ENCODE measurements at places on chromosomes 7 and 10.
A peak's percentile ranks its signal among the peaks of the same experiment; 100 is the strongest.

- peak; percentile 19 for DNase-seq
Observed at GRCh38 chr10:68406111-68406814, 814 bp downstream of the RUFY2 start.

DNA sequence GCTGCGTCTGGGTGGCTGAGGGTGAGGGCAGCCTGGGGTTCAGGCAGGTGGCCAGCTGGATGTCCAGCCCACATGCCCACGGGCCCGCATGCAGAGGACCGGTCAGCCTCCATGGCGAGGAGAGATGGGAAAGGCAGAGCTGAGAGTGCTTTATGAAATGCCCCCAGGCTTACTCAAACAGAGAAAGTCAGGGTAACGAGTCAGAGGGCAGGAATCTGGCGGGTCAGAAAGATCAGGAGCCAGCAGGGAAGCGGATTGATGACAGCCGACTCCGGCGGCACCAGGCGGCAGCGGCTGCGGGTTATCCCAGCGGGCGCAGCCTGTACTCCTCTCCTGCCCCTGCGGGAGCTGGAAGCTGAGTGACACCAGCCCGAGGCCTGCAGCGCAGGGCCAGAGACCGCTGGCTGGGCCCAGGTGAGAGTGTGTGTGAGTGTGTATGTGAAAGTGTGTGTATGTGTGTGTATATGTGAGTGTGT lies 13.4 kb downstream of the SLC13A4 start:
- no peak for DNase-seq

GRCh38 chr7:100546129-100546925 lies 7.3 kb downstream of the AGFG2 start:
- DNase-seq = no peak

DNA sequence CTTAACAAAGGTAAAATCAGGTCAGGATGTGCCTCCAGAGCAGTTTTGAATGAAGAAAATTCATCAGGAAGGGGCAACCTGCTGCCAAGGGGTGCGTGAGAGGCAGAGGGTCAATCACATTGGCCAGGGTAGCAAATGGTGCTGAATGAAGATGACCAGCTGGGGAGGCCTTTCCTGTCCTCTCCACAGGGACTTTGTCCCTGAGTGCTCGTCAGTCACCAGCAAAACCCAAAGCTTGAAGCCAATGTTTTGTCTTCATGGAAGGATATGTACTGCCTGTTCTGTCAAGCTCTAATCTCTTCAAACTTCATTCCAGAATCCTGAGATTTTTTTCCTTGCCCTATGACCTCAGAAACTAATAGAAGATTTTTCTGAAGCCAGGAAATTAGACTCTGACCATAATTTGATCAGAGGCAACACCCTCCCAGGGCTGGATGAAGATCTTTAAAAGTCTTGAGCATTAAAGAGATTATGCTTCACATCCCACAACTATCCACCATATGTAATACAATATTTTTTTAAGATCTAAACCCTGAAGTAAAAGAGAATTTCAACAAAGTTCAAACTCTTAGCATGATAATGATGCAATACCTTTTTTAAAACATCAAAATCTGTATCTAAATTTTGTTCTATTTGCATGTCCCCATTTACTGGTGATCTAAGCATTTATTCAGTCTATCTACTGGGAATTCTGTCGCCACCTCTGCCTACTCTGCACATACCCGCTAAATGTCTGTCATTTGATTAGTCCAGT lies 243.0 kb downstream of the SNX13 start:
- DNase-seq = no peak

DNA sequence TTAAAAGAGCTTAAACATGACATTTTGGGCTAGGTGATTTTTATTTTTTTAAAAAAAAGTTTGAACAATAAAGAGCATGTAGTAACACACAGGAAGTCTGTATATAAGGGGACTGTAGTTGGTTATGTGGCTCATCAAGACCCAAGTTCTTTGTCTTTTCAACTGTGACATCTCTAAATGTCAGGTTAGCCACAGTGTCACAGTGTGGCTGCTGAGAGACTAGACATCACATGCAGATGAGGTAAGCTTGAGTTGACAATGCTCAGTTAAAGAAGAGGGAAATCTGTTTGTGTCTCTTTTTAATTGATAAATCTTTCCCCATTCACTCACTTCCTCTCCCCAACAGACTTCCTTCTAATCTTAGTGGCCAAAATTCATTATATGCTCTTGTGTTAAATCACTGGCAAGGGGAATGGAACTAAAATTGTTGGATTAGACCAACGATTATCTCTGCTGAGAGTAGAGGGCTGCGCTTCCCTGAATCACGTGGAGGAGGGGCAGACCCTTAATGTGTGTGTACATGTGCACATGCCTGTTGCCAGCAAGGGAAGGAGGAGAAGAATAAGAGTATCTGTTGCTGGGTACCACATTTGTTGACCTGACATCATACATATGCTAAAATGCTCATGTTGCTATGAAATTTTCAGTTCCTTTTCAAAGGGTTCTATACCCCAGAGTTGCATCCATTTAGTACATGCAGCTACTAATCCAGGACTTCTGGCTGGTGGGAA lies 78.3 kb downstream of the MMRN2 start:
- no peak for DNase-seq

- no peak for DNase-seq
Observed at GRCh38 chr10:123166618-123167017, 12.4 kb downstream of the BUB3 start.

- DNase-seq = no peak
Observed at GRCh38 chr7:26051021-26051420, 101.0 kb upstream of the NFE2L3 start.

DNA sequence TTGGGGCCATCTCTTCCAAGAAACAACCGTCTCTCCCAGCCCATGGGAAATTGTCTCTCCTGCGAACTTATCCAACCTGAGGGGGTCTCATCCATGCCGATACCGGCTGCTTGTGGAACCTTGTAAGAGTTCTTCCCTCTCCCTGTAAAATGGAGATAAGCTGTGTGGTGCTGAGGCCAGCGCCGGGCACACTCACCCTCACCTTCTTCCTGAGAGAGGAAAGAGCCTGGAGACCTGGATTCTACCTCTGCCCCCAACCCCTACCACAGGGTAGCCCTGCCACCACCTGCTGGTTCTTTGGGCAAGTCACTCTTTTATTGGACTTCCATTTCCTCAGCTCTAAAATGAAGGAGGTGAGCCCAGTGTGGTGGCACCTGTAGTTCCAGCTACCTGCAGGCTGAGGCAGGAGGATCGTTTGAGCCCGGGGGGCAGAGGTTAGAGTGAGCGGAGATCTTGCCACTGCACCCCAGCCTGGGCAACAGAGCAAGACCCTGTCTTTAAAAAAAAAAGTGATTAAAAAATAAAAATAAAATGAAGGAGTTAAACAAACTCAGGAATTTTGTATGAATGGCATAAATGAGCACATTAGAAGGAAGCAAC lies 38.4 kb upstream of the PSAP start:
- no peak for DNase-seq

DNA sequence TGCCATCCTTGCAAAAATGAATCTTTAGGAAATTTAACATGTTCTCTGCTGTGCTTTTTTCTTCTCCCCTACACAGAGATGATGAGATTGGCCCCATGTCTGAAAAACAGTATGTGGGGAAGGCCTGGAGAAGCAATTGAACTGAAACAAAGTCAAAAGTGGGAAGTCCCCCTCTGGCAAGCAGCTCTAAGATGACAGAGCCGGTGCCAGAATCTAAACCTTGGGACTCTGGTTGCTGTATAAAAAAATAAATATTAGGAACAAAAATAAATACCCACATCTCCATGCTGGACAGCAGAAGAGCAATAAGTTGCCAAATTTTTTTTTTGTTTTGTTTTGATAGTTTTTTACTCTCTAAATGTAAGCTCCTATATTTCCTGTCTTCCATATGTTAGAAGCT lies 51.8 kb upstream of the TRIL start:
- no peak for DNase-seq

DNA sequence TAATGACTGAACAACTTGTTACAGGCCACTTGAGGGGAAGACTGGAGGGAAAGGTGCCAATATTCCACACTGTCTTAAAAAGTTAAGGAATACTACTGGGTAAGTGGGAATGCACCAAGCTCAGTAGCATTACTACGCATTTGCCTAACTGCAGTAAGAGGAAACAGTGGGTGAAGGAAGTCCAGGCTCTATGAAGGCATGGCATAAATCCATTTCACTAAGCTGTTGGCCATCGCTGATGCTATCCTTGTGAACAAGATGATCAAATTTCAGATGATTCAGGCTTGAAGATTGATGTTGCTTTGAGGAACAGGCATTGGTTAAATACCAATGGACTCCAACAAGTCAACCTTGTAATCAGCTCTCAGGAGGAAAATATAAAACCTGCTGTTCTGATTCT lies 44.2 kb upstream of the TES start:
- no peak for DNase-seq

DNA sequence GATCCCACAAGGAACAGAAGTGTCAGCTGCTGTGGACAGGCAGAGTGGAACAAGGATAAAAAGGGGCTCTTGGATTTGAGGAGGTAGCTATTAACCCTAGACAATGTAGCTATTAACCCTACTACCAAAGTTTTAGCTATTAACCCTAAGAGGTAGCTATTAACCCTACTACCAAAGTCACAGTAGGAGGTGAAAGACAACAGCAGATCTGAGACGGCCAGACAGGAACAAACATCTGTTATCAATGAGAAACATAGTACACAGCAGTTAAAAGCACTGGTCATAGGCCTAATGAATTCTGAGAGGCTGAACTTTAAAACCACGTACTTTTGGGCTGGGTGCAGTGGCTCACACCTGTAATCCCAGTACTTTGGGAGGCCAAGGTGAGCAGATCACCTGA lies 11.9 kb downstream of the ERCC6 start:
- DNase-seq = no peak

- peak; percentile 16 for DNase-seq
Observed at GRCh38 chr7:20219446-20220292, 2.5 kb upstream of the MACC1 start.

- DNase-seq = no peak
Observed at GRCh38 chr10:54800741-54801421, at the start of gene PCDH15. Gene PCDH15 (minus strand): TSS chr10:54801231. CDS start chr10:54664262, 136,969 bp downstream.

- no peak for DNase-seq
Observed at GRCh38 chr7:154302380-154302779, 250.2 kb downstream of the DPP6 start.

GRCh38 chr7:7428806-7429205 lies 106.9 kb downstream of the COL28A1 start:
- DNase-seq = no peak

- no peak for DNase-seq
Observed at GRCh38 chr10:24589265-24589664, 134.4 kb downstream of the ARHGAP21 start.

GRCh38 chr7:158097106-158097452 lies 490.5 kb downstream of the PTPRN2 start:
- no peak for DNase-seq

DNA sequence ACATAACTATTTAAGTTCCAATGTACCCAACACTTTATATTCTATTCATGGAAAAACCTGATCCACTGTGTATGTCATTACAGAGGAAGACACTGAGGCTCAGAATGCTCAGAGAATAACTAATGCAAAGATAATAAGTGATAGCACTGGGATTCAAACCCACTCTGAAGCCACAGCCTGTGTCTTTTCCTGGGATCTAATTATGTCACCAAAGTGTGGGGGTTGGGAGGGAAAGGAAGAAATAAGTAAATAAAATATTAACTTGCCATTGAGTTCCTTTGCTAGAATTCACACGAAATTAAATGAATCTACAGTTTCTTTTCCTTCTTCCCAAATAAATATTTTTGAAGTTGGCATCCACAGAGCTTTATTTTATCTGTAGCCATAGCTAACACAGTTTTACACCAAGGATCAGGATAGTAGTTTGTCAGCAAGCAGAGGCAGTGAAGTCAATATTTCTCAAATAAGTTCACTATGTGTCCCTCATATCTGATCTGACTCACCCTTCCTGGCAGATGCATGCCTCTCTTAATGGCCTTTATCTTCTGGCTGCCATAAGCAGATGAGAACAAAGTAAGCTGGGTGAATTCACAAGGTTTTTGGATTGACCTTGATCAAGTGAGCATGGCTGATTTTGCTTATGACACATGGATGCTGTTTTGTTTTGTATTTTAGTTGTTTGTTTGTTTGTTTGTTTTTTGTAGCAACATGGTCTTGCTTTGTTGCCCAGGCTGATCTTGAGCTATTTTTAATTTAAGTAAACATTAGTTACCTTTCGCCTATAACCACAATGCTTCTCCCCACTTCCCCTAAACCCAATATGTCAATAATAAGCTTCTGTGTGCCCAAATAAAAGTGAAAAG lies 6.3 kb downstream of the RAPGEF5 start:
- DNase-seq = no peak

- no peak for DNase-seq
Observed at GRCh38 chr7:117619681-117620080, 139.9 kb downstream of the CFTR start.

DNA sequence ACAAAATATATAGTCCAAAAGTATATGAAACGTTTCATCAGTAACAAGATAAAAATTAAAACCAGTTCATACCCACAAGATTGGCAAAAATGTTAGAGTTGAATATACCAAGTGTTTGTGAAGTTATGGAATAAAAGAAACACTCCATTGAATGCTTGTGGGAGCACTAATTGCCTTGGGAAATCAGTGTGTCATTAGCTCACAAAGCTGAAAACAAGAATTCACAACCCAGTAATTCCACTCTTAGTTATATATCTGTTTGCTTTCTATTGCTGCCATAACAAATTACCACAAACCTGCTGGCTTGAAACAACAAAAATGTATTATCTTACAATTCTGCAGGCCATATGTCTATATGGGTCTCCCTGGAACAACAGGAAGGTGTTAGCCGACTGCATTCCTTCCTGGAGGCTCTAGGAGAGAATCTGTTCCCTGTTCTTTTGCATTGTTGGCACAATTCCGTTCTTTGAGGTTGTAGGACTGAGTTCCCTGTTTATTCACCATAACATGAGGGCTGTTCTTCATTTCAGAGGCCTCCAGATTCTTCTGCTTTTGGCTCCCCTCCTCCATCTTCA lies 45.7 kb downstream of the SEM1 start:
- no peak for DNase-seq

- no peak for DNase-seq
Observed at GRCh38 chr10:37707829-37708578, 149.4 kb downstream of the ZNF248 start.

- no peak for DNase-seq
Observed at GRCh38 chr10:70265032-70265689, 18.6 kb downstream of the NPFFR1 start.

GRCh38 chr7:149569025-149569725 lies 71.6 kb upstream of the ZNF746 start:
- no peak for DNase-seq

Data from CD8-positive, alpha-beta T cell (primary cell).